ENCODE measurements at places on chromosomes 6 and 20.

DNA sequence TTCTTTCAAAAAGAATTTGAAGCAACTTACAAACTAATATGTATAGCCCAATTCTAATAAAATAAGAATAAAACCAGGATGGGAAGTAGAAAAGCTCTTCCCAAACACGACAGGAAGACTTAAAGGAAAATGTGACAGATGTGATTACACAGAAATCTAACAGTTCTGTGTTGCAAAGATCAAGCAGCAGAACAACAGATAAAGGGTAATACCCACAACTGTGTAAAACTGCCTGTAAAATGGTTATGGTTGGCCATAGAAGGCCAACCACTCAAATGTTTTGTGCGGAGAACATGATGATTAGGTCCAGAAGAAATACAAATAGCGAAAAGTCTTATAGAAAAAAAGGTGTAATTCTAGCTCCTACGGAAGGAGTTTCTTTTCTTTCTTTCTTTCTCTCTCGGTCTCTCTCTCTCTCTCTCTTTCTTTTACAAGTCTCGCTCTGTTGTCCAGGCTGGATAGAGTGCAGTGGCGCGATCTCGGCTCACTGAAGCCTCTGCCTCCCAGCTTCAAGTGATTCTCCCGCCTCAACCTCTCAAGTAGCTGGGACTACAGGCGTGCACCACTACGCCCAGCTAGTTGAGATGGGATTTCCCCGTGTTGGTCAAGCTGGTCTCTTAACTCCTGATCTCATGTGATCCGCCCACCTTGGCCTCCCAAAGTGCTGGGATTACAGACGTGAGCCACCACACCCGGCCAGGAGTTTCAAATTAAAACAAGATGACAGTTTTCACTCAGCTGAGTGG, 128.5 kb downstream of the QRSL1 start:
- DNase-seq = no peak

GRCh38 chr6:30730601-30731435, 10.7 kb downstream of the TUBB start:
- DNase-seq = peak; percentile 72

DNA sequence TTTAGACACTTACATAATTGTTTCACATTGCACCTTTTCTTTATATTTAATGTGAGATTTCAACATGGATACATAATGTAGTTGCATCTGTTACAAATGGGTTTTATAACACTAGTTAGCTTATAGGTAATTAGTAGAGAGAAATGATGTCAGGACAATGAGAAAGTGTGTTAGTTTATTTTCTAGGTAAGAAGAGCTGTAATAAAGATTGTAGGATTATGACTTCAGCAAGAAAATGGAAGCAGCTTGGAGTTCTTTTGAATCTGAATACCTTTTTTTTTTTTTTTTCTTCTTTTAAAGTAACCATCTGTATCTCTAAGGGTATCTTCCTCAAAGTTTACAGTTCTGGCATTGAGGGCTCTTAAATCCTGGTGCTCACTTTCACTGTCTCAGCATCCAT, 35.3 kb downstream of the CD2AP start:
- no peak for DNase-seq

GRCh38 chr20:56362833-56363413, 4.1 kb downstream of the FAM210B start:
- DNase-seq = no peak

GRCh38 chr20:25008388-25009217, 16.1 kb upstream of the APMAP start:
- DNase-seq = no peak

GRCh38 chr6:94376876-94377275, 957.5 kb upstream of the EPHA7 start:
- DNase-seq = no peak

DNA sequence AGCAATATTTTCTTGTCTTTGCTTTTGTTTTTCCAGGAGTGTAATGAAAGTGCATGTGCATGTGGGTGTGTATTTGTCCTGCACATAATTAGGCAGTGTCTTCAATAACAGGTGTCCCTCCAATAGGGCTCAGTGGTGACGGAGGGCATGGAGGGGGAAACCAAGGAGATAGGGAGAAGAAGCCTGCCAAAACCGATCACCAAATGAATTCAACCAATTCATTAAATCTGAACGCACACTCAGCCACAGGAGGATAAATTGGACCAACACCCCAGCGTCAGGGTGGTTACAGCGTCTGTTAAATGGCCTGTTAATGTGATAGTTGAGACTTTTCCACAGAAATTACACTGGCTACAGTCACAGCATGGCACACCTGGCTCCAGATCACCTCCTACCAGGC, 527.6 kb downstream of the CD83 start:
- DNase-seq = no peak

- DNase-seq = no peak
Observed at GRCh38 chr6:12208190-12208589, 82.0 kb upstream of the EDN1 start.

GRCh38 chr6:47061309-47062300, 19.5 kb upstream of the ADGRF1 start:
- DNase-seq = no peak

DNA sequence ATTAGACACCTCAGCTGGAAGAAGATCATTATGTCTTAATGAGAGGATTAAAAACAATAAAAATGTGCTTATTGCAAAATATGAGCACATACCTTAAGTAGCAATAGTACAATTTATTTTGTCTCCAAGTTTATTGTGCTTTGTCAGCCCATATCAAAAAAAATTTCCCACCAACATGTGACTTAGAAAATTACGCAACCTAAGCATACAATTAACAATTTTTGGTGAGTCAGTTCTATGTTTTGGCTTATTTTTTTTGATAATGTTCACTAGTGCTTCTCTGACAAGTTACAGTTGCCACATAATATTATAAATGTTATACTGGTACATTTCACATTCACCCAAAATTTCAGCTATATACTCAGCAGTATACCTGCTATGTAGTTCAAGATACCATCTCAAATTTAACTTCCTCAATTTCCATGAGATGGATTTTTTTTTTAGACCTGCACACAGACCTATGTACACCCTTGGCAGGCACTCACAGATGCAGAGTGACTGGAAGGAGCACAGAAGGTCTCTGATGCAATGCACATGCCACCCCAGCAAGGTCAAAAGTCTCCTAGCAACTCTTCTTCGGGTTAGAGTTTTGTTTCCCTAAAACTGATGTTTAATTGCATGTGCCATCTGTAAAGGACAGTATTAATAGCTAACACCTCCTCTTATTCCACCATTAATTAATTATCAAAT, 112.4 kb downstream of the PRKN start:
- DNase-seq = no peak

- no peak for DNase-seq
Observed at GRCh38 chr6:31799781-31800180, 4.2 kb upstream of the VARS1 start.

- no peak for DNase-seq
Observed at GRCh38 chr6:41622206-41622988, 15.9 kb upstream of the MDFI start.

- peak; percentile 31 for DNase-seq
Observed at GRCh38 chr6:21522797-21523456, 70.6 kb upstream of the SOX4 start.

Measured in SHP77 treated with DMSO at 0.1 percent for 48 hours (cell line).